ENCODE measurements at places on chromosomes 12 and 14. TPM values are rescaled to one million over a fixed set of nuclear protein-coding genes. Genes with fewer than 3 reads are reported as not detected.
A peak's percentile ranks its signal among the peaks of the same experiment; 100 is the strongest.

The PRPH gene
- total RNA-seq = not detected

The TMEM132C gene
- not detected for total RNA-seq

DNA sequence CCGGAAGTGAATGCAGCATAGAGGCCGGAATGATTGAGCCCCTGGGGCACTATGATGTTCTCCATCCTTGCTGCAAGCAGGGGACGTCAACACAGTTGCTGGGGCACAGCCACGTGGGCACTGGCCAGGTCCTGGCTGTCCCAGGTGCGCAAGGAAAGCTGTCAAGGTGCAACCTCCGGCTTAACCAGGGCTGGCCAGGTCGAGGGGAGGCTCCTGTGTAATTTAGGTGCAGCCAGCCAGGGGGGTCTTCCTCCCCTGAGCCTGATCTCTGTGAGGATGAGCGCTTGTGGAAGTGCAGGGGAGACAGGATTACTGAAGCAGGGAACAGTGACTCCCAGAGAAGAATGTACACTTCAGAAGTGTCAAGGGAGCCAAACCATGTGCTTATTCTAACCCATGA is 852.8 kb upstream of the TMEM132C start:
- no peak for DNase-seq

GRCh38 chr12:3655328-3655900 is 97.5 kb downstream of the CRACR2A start:
- no peak for DNase-seq

- DNase-seq = no peak
Observed at GRCh38 chr14:30840086-30840779, 34.1 kb upstream of the COCH start.

DNA sequence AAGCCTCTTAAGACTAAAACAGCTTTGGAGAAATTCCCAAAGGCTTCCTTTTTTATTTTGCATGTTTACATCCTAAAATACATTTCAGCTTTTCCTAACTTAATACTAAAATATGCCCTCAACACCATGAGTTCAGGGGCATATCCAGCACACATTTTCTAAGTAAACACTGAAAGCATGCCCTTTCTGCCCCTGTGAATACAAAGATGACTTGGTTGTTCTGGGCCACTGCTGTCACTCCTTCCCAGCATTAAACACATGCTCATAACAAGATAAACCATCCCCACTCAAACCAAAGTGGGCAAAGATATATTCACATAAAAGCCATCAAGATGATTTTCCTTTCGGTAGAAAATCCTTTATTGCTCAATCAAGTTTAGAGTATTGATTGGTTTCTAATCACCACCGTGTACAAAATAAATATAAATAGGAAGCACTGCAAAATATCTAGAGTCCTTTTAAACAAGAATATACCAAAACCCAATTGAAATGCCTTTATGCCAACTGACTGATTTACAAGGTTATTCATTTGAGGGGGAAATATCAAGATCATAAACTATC is 1.9 kb downstream of the CCNB1IP1 start:
- no peak for DNase-seq

- DNase-seq = peak; percentile 79
Observed at GRCh38 chr12:52121824-52122539, 42.5 kb downstream of the SMIM41 start.
